ENCODE measurements at places on chromosomes 5 and 9.

DNA sequence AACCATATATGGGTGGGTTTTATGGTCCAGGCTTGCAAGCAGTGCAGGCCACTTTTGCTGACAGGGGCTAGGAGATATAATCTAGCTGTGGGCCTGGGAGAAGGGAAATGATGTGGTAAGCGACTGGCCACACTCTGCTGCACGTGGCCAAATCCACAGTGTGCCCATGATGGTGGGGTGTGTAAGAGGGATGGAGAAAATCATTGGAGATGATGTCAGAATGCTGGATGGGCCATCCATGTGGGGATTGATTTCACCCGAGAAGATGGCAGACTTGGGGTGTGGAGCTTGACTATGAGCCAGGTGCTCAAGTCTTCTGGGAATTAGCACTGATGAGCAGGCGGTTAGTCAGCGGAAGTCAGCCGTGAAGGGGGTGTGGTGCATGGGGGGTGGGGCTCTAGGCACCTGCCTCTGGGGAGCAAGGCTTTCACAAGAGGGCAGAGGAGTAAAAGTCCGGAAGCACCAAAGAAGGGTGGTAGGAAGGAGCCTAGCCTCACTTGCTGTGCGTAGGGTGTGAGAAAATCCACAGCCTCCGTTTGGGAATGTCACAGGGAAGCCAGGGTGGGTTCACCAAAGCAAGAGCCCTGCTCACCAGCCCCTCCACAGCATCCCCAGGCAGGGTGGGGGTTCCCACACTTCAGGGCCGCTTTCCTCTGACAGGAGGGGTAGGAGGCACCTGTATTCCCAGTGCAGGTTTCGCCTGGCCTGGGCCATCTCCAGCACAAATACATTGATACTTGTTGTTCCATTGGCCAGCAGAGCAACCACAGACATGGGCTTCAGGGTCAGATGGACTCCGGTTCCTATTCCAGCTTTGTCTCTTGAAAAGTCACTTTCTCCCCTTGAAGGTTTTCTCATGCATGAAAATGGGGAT lies 44.5 kb upstream of the ANGPTL2 start:
- no peak for DNase-seq

DNA sequence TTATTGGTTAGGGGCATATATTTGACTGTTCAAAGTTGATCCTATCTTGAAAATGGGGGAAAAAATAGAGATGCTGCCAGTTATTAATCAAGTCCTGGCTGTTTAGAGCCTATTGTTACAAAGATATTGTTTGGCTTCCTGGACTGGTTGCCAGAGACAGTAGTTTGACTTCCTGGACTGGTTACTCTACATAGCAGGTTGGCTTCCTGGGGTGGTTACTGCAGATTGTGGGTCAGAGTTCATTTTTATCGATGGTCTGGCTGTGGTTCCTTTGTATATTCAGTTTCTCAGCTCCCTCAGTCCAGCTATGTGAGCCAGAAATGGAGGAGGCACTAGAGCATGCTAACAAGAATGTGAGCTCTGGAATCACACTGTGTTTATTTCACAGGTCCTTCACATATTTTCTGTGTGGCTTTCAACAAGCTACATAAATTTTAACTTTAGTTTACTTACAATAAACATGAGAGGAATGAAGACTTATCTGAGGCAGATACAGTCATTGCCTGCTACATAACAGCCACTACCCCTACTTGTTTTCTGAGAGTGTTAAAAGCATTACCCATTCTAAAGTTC lies 137.6 kb downstream of the TRPM3 start:
- DNase-seq: no peak

GRCh38 chr9:34457266-34458012 lies 931 bp downstream of the FAM219A start:
- peak; percentile 15 for DNase-seq

GRCh38 chr9:16744394-16744793 lies 126.1 kb downstream of the BNC2 start:
- no peak for DNase-seq

GRCh38 chr5:128635379-128635778 lies 97.3 kb upstream of the FBN2 start:
- no peak for DNase-seq
